HuH-7.5 (cell line): ENCODE measurements at places on chromosomes 6 and 20.

DNA sequence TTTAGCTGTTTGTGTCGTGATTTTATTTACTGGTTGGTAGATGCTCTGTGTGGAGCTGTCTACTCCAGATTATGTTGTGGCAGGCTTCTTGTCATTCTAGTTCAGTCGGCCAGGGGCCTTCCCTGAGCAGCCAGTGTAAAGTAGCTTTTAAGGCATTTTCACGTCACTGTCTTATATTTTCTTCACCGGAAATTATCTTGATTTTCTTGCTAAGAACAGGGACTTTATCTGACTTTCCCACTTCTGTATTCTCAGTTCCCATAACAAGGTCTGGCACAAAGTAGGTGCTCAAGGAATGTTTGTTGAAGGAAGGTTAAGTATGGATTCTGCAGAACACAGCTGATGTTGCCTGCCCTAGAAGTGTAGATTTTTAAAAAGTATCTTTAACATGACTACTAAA lies 868 bp downstream of the LTV1 start:
- no peak for DNase-seq

DNA sequence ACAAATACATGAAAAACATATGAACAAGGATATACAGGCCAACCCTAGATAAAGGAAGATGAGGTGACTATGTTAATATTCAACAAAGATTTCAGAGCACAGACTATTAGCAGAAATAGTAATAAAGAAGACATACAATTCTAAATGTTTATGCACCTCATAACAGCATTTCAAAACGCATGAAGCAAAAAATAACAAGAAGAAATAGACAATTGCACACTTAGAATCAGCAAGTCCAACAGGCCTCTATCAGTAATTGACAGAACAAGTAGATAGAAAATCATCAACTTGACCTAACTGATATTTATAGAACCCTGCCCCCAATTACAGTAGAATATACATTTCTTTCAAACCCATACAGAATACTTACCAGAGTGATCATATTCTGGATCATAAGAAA lies 11.4 kb upstream of the DOK5 start:
- DNase-seq = no peak

- DNase-seq = no peak
Measured at GRCh38 chr6:139851206-139851605, 476.8 kb upstream of the CITED2 start.

- no peak for DNase-seq
Measured at GRCh38 chr6:22281341-22282085, 15.3 kb downstream of the PRL start.

DNA sequence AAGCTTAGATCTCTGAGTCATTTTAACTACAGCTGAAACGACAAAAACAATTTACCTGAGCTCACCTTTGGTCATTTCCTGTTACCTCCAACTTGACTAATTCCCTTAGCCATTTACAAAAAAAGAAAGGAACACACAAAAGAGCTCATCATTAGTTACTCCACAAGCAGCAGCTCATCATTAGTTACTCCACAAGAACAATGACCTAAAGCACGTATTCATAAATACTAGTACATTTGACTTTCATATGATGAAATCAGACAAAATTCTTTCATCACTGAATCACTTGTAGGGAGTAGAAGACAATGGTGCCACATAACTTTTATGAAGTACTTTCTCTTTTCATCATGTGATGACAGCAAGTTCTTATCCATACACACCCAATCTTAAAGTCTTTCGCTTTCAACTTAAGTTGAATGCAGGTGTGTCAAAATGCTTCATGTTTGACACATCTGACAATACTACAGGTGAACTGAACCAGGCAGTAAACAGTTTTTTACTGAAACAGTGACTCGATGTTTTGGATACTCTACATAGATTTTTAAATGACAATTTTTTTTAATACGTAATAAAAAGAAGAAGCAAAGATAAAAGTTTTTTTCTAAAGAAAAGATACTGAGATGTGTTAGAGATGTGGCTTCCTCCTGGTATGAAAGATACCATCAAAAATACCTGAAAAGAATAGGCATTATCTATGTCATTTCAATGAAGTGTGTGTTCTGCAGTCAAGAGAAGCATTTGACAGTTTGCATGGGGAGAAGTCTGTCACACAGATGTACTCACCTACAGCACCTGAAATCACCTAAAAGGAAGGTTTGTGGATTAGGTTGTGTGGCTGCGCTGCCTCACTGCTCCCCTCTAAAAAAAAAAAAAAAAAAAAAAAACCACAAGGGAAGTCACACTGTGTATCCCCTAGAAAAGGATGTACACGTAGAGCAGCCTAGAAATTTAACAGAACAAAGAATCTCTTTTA lies 109.1 kb downstream of the PRDM1 start:
- no peak for DNase-seq

DNA sequence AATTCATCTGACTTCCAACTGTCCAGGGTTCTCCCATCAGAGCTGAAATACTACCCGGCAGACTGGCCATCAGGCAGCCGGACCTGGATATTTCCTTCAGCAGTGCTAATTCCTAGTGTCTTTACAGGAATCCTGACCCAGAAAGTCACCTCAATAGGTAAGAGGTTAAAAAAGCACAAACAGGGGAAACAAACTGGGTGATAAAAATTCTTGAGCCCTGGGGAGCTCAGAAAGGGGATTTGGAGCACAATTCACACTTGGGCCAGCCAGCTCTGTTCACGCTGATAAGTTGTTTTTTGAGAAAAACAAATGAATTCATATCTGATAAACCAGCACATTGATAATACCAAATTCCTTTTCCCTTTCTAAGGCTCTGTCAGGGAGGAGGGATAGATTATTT lies 104.0 kb downstream of the EDN1 start:
- no peak for DNase-seq

DNA sequence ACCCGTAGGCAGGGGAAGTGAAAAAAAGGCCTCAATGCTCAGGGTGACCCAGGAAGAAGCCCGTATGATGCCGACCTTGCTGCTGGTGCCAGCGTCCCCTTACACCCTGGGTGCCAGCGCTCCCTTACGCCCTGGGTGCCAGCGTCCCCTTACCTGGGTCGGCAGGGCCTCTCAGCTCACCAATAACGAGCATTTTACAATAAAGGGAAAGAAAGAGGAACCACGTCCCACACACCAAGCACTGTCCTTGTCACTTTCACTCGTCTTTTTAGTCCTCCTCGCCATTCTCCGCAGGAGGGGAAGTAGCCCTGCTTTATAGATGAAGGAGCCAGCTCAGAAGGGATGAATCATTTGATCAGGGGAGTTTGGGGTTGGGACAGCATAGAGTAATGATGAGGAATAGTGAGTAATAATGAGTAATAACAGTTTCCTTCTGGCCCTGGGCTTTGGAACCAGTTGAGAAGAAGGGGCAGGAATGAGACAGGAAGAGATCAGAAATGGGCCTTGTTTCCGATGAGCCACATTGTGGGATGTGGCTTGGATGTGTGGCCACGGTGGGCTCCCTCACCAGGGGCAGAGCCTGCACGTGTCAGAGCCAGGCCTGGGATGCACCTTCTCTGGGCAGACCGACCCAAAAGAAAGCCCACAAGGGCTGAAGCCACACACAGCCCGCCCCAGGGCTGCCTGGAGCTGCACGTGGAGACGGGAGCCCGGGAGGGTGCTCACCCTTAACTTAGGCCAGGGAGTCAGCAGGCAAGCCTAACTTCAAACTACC lies 75.7 kb downstream of the SYNJ2 start:
- no peak for DNase-seq

- DNase-seq = no peak
Measured at GRCh38 chr6:120805276-120805675, 529.0 kb downstream of the TBC1D32 start.

- DNase-seq = no peak
Measured at GRCh38 chr6:20148433-20148832, 63.8 kb downstream of the MBOAT1 start.

- no peak for DNase-seq
Measured at GRCh38 chr20:20000211-20000968, 16.8 kb upstream of the NAA20 start.

DNA sequence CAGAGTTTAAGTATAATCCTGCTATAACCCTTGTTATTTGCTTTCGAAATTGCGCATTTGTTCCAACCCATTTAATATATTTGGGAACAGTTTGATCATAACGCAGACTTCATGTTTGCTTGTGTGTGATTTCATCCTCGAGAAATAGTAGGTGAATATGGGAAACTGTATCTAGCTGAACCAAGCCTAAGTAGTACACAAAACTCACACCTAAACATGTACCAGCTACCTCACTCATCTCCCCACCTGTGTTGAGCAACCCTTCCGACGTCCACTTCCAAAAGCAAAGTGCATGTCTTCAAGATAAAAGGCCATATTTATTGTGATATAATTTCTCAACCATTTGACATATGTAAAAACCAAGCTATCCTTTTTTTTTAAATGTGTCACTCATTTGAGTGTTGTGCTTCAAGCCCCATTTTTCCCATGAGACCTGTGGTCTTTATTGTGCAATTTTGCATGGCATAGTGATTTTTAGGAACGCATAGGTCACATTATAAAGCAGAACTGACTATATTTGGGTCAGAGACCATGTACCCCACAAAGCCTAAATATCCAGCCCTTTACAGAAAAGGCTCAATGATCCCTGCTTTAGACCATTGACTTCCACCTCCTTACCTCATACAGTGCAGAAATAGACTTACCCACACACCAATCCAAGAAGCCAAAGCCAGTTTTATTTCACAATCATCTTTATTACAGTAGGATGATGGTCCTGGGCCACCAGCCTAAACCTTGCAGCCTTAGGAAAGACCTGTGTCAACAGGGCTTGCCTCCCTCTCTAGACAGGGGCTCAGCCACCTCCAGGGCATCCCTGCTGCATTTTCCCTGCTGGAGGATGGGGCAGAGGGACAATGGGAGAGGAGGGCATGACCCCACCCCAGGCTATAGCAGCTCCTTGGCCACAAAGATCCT lies 7.1 kb downstream of the CCND3 start:
- DNase-seq = no peak

GRCh38 chr6:71531006-71531405 lies 242.4 kb downstream of the OGFRL1 start:
- DNase-seq = no peak

GRCh38 chr6:13548500-13549210 lies 25.7 kb upstream of the SIRT5 start:
- DNase-seq = no peak

GRCh38 chr20:1528811-1529210 lies 28.7 kb downstream of the SIRPD start:
- no peak for DNase-seq

- DNase-seq = no peak
Measured at GRCh38 chr6:28711788-28712341, 186.2 kb downstream of the GPX5 start.

- DNase-seq = peak; percentile 49
Measured at GRCh38 chr20:11891077-11891775, 26.5 kb upstream of the BTBD3 start.

DNA sequence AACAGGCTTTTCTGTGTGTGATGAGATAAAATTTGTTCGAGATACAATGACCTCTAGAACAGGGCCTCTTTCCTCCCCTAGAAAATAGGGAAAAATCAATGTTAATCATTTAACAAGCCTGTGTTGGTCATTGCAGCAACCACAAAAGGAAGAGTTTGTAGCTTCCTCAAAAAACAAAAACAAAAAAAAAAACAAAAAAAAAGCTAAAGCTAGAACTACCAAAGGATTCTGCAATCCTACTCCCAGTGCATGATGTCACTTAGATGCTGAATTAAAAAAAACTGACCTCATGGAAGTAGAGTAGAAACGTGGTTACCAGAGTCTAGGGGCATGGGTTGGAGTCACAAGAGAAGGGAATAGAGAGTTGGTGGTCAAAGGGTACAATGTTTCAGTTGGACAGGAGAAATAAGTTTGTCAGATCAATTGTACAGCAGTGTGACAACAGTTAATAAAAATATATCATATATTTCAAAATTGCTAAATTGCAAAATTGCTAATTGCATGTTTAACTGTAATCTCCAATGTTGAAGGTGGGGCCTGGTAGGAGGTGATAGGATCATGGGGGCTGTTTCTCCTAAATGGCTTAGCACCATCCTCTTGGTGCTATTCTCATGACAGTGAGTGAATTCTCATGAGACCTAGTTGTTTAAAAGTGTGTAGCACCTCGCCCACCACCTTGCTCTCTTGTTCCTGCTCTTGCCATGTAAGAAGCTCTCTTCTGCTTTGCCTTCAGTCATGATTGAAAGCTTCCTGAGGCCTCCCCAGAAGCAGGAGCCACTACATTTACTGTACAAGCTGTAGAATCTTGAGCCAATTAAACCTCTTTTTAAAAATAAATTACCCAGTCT lies 163.4 kb upstream of the SIM1 start:
- no peak for DNase-seq

GRCh38 chr6:113331021-113331420 lies 526.1 kb upstream of the MARCKS start:
- DNase-seq = no peak

DNA sequence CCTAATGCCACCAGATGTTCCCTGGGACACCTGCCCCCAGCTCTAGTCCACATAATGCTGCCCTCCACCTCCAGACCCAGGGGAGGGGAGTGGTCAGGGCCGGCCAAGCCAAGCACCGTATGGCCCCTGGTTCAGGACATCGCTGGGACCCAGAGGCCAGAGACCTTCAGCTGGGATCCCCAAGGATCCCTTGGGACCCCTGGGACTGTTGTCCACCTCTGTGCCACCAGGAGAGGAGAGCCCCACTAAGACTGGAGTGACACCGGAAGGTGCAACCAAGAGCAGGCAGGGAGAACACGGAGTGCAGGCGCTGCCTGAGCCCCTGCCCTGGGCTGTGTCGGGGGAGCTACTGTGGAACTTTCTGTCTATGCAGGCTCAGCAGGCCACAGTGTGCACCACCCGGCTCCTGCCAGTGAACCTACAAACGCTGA lies 43.6 kb downstream of the CTCFL start:
- DNase-seq = no peak

DNA sequence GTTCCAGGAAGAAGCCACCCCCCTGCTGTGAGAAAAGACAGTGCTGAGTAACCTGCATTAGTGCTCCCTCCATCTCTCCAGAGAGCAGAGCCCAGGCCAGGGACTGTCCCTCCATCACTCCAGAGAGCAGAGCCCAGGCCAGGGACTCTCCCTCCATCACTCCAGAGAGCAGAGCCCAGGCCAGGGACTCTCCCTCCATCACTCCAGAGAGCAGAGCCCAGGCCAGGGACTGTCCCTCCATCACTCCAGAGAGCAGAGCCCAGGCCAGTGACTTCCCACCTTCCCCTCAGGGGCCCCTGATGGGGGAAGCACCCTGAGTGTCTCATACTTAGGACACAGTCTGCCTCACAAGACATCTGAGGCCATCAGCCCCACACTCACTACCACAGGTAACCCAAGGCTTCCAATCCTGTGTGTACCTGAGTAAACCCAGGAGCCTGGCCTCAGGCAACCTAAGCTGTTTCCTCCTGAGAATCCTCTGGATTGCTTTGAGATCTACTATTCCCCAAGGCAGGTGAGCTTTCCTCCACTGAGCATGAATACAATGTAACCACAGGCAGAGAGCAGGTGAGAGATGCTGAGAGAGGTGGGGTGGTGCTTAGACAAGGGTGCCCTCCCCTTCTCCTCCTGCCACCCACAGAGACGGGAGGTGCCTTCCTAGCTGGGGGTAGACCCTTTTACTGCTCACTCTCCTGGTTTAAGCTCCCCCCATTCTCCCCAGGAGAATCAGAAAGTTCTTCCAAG lies 4.9 kb downstream of the TBXT start:
- no peak for DNase-seq

- no peak for DNase-seq
Measured at GRCh38 chr6:1024587-1024986, 287.3 kb upstream of the FOXQ1 start.

GRCh38 chr6:160734627-160735026 lies 32.6 kb downstream of the PLG start:
- DNase-seq = no peak

- DNase-seq = no peak
Measured at GRCh38 chr20:51021067-51022025, 1.6 kb downstream of the KCNG1 start.

GRCh38 chr20:31720486-31721407 lies 1.9 kb downstream of the BCL2L1 start:
- DNase-seq = no peak
